ENCODE measurements at places on chromosomes 2 and 18.

- no peak for DNase-seq
These were observed 105.6 kb downstream of the FEZ2 start for GRCh38 chr2:36492216-36492945.

GRCh38 chr2:217743966-217744761, 258.6 kb downstream of the TNS1 start:
- no peak for DNase-seq

GRCh38 chr2:219175928-219176817, 552 bp downstream of the CNPPD1 start:
- DNase-seq: no peak

DNA sequence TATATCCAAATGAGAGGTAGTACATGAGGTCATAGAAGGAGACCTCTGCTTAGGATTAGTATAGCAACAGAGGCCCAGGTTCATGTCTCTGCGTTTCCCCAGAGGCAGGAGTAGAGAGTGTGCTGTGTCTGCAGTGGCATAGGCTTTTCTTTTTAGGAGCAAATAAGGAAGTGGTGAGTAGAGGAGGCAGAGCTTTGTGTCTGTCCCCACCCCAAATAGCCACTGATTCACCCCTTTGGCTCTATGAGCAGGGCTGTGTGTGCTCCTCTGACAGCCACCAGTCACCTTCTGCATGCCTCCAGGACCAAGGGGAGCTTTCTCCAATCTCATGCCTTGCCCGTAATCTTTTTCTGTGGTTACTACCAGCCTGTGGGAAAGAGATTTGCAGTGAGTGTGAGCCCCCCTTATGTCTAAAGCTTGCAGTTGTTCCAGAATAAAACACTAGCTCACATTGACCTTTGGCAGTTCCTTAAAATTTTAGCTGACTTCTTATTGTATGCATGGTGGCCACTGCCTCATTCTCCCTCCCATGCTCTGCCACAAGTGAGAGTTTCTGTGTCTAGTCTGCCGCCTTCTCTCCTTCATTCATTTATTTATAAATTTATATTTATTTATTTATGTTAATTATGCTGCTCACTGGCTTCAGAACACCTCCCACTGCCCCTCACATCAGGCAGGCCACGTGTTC, 23.5 kb upstream of the ELAC1 start:
- DNase-seq: no peak

DNA sequence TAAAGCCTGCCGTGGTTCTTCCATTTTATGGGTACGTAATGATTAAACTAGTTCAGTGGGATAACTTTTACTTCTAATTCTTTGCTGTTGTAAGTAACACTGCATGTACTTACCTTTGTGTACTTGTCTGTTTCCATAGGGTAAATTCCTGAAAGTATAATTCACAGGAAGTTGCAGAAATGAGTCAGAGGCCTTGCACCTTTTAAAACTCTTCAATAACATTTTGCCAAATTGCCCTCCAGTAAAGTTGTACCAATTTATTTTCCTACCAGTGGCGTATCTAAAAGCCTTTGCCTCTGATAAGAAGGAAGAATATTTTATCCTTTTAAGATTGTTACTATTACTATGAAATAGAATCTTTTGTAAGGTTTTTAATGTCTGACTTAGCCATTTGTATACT, 65.1 kb downstream of the CAB39 start:
- no peak for DNase-seq

- no peak for DNase-seq
These were observed 426.1 kb downstream of the PARD3B start for GRCh38 chr2:204971206-204971907.

DNA sequence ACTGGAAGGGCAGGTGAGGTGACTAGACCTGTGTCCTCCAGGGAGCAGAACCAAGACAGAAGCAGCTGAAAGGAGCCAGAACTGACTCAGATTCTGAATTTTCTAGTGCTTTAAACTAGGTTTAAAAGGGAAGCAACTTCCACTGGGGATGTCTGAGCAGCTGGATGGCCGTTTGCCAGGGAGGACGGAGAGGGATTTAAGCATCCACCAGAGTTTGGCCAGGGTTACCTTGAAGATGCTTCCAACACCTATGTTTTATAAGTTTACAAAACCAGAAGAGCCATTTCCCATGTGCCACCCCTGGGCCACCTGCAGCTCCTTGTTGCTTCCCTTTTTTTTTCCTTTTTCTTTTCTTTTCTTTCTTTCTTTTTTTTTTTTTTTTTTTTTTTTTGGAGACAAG, 48.6 kb upstream of the RBM44 start:
- no peak for DNase-seq

GRCh38 chr18:35143622-35144596, 96.9 kb upstream of the ZNF397 start:
- peak; percentile 53 for DNase-seq

- DNase-seq: no peak
These were observed 83.0 kb downstream of the STPG4 start for GRCh38 chr2:47072018-47072691.

- no peak for DNase-seq
These were observed 1347.2 kb upstream of the DDX18 start for GRCh38 chr2:116467243-116467642.

GRCh38 chr18:66662632-66663031, 58.7 kb upstream of the CDH19 start:
- no peak for DNase-seq

DNA sequence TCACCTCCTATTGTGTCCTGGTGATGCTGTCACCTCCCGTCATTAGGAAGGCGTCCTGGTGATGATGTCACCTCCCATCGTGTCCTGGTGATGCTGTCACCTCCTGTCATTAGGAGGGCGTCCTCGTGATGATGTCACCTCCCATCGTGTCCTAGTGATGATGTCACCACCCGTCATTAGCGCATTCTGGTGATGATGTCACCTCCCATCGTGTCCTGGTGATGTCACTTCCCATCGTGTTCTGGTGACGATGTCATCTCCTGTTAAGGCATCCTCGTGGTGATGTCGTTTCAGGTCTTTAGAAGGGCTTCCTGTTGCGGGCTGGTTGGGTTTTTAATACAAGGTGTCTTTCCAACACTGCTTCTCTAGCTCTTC, 40.7 kb downstream of the CTDP1 start:
- DNase-seq: peak; percentile 30

- no peak for DNase-seq
These were observed 934 bp downstream of the ZNF804A start for GRCh38 chr2:184599054-184599871.

- no peak for DNase-seq
These were observed 642.7 kb downstream of the NR4A2 start for GRCh38 chr2:155689791-155690190.

- no peak for DNase-seq
These were observed 183.1 kb downstream of the FMNL2 start for GRCh38 chr2:152518034-152518433.

GRCh38 chr2:46909771-46910419, 5.7 kb downstream of the MCFD2 start:
- DNase-seq: no peak

- peak; percentile 19 for DNase-seq
These were observed 205.1 kb downstream of the ARL4C start for GRCh38 chr2:234291765-234292204.

GRCh38 chr18:30908381-30908780, 134.2 kb downstream of the DSC3 start:
- DNase-seq: no peak

- no peak for DNase-seq
These were observed 3.4 kb downstream of the RPS27A start for GRCh38 chr2:55235724-55236538.

GRCh38 chr2:125070726-125071505, 1045.8 kb downstream of the CNTNAP5 start:
- no peak for DNase-seq

- no peak for DNase-seq
These were observed 36.0 kb downstream of the DPYSL5 start for GRCh38 chr2:26883956-26884355.

DNA sequence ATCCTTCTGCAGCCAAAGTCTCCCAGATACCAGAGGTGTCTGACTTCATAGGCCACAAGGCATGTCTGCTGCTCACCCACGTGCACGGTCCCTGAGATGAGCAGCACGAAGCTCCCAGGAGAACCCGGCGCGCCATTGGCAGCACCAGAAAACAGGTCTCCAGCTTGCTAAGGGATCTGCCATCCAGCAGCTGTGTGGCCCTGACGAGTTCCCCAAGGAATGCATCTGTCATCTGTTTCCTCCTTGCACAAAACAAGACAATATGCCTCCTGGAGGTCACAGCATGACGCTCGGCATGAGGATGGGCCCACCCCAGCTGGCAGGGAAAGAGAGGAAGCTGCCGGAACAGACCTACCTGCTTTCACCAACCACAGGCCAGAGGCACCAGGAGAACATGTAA, 29.2 kb downstream of the HS6ST1 start:
- DNase-seq: no peak

DNA sequence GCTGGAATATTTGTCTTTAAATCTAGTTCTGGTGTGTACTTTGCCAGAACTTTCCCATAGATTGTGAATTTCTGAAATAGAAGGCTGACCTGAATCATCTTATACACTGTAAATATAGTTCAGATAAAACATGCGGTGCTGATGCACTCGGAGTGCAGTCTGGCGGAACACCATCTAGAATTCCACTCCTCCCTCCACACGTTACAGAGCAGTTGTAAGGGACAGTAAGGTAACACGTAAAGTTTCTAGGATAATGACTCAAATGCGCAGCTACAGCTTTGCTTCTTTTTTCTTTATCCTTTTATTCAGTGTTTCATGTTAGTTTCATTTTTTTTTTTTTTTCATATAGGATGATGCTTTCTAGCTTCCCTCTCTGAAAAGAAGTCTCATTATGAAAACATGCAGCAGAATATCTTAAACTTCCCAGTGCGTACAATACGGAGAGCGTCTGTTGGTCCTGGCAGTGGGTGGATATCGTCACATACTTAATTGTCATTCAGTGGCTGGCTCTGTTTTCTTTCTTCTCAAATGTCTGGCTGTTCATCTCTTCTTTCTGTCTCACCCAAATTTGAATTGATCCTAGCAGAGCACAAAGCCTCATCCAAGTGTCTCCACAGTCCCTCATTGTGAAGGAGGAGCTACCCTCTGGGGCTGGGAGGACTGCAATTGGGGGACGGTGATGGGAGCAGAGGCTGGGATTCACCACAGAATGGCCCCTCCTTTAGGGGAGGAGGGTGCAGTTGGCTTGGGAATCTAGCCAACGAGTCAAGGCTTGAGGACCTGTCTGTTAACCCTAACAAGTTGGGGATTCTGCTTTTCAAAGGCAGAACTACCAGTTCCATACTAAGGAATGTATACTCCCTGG, 138.8 kb downstream of the MYT1L start:
- no peak for DNase-seq

GRCh38 chr2:13650586-13651180, 933.9 kb downstream of the TRIB2 start:
- no peak for DNase-seq

DNA sequence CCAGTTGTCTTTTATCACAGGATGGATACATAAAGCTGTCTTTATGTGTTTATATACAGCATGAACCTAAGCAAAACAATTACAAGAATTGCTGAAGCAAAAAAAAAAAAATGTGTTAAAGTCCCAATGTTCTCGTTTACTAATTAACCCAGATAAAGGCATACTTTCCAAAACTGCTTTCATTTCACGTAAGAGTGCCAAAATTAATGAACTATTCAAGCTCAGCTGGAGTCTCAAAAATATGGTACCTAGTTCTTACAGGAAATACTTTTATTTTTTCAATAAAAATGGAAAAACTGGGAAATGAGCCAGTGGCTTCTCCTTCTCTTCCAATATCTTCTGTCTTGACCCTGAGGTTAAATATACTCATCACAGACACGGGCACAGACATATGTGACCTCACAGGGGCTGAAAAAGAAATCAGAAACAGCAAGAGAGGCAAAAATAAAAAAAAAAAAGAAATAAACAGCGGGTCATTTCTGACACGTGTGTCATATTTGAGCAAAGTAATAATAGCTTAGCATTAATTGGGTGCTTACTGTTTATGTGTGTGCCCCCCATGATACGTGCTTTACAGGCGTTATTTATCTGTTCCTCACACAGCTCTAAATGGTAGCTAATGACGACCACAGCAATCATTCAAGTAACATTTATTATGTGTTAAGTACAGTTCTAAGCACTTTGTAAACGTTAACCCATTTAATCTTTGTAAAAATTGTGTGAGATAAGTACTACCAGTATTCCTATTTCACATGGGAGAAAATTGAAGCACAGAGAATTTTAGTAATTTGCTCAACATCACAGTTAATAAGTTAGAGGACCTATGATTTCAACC, 158.0 kb upstream of the MMADHC start:
- no peak for DNase-seq

DNA sequence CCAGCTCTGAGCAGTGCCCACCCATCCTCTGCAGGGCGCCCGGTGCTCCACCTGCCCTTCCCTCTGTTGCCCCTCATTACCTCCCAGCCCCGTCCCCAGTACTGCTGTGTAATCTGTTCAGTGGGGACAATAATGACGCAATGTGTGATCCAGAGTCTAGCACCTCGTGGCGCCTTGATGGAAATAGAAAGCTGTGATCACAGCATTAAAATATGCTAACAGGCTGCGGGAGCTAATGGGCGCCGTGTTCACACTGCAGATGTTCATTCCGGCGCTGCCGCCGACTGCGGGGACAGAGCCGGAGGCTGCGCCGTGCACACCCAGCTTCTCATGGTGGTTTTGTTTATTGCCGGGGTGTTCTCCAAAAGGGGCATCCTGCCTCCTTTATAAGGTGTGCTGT, 235.2 kb downstream of the LDLRAD4 start:
- DNase-seq: no peak

DNA sequence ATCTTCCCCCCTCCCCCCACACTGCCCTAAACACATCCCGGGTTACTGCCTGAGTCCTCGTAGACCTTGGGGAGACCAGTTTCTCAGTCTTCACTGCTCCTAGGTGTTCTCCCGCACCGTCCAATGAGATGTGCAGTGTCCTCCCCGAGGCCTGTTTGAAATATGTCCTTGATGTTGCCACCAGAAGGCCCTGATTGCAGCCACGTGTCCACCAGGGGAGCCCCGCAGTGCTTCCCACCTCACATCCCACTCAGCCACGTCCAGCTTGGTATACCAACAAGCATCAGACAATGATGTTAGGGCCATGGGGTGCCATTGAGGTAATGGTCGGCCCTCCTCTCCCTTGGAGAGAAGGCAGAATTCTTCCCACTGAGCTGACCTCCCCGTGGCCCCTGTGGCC, 38.7 kb downstream of the TCF7L1 start:
- no peak for DNase-seq

GRCh38 chr18:48867978-48868377, 82.8 kb downstream of the SMAD7 start:
- DNase-seq: no peak

GRCh38 chr18:7567474-7568425, 634 bp downstream of the PTPRM start:
- DNase-seq: peak; percentile 22

DNA sequence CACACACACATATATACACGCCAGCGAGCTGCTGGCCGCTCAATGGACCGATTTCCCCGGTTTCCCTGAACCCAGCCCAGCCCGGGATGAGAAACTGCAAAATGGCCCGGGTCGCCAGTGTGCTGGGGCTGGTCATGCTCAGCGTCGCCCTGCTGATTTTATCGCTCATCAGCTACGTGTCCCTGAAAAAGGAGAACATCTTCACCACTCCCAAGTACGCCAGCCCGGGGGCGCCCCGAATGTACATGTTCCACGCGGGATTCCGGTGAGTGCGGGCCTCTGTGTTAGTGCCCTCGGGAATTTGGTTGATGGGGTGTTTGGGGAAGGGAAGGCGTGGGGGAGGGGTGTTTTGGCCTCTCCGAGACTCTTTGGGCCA, 392 bp downstream of the ST8SIA3 start:
- no peak for DNase-seq

All from CD8-positive, alpha-beta T cell (primary cell).